ENCODE measurements at places on chromosomes 1 and 21. TPM values are rescaled to one million over a fixed set of nuclear protein-coding genes. Genes with fewer than 3 reads are reported as not detected.

Gene LRRC53
- 0.11 TPM for total RNA-seq

Gene DMRTA2
- total RNA-seq = 0.43 TPM

Gene KCNQ4
- 152 TPM for total RNA-seq

Gene LAX1
- total RNA-seq = not detected

- no peak for DNase-seq
These were observed 13.2 kb downstream of the ITPKB start for GRCh38 chr1:226725897-226726267.

GRCh38 chr1:41469706-41470105, 14.8 kb downstream of the EDN2 start:
- no peak for DNase-seq

Gene MROH9
- total RNA-seq = 0.16 TPM

All from myocyte (in vitro differentiated cells).